ENCODE measurements at places on chromosomes 3 and 15.

DNA sequence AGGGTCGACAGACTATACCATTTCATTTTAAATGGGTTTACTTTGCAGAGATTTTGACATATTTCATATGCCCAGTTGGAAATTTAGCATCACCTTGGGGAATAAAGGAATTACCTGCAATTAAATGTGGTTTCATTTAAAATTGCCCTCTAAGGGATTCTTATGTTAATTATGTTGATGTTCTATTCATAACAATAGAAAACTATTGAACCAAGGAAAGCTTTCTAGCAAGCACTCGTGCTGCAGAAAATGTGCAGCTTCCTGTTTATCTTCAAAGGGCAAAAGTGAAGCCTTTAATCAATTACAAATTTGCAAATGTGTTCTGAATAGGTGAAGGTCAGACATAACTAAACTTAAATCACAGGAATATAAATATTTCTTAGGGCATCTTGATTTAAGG is 352.1 kb downstream of the CHST2 start:
- DNase-seq = no peak

GRCh38 chr3:106593381-106593780 is 724.6 kb upstream of the CBLB start:
- no peak for DNase-seq

- DNase-seq = no peak
Measured at GRCh38 chr3:101858464-101859030, 9.2 kb downstream of the NFKBIZ start.

DNA sequence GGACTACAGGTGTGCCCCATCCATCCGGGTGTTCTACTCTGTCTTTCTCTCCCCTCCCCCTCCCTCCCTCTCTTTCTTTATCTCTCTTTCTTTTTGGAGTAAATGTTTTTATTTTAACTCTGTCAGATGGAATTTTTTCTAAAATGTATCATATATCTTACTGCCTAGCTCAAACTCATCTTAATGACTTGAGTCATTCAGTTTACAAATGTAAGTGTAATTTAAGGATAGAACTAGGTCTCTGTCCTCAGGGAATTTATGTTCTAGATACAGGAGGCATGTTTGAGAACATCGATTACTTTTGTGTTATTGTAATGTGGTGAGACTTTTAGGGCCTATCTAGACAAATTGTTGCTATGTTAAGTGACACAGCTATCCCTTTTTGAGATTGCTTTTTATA is 3.5 kb downstream of the TBC1D23 start:
- no peak for DNase-seq

DNA sequence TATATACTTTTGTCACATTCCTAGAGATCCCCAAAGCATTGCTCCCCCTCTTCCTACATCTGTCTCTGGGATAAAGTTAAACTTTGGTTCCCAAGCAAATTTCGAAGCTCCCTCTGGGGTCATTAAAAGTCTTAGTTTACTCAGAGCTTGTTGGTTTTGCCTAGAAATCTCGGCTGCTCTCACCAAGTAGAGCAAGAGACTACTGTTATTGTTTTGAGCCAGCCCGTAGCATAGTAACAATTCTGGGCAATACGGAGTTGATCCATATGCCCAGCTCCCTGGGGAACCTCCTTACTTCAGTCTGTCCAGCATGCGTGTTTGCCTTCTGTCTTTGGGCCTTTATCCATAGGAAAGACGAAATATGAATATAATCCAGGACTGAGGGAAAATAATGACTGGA is 10.0 kb upstream of the P3H2 start:
- no peak for DNase-seq

- DNase-seq = no peak
Measured at GRCh38 chr3:122612696-122613095, 35.2 kb downstream of the PARP15 start.

- DNase-seq = no peak
Measured at GRCh38 chr3:127491909-127492308, 98.6 kb downstream of the TPRA1 start.

DNA sequence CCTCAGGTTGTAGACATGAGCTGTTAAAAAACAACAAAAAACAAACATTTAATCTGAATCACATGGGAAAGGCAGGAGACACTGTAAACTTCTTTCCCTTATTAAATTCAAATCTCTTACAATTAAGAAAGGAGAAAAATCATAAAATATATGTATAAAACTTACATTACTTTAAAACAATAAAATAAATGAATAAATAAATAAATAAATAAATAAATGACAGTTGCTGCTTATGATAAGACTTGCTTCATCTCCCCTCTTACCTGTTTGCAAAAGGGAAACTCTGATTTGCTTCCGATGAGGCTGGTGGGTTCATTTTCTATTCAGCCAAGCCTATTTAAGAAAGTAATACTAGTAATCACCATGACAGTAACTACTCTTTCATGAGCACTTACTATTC is 353.4 kb upstream of the TBL1XR1 start:
- DNase-seq = no peak

GRCh38 chr3:19171794-19172193 is 23.5 kb downstream of the KCNH8 start:
- DNase-seq = no peak

GRCh38 chr3:129358177-129358771 is 70.2 kb downstream of the EFCAB12 start:
- DNase-seq = no peak

GRCh38 chr3:160784853-160785252 is 28.8 kb downstream of the PPM1L start:
- no peak for DNase-seq

GRCh38 chr15:45228931-45229330 is 23.1 kb upstream of the SLC28A2 start:
- no peak for DNase-seq

GRCh38 chr3:102478160-102478559 is 43.3 kb downstream of the ZPLD1 start:
- no peak for DNase-seq
